ENCODE measurements at places on chromosomes 5 and 9. TPM values are rescaled to one million over a fixed set of nuclear protein-coding genes. Genes with fewer than 3 reads are reported as not detected.

Gene HSPB3
- total RNA-seq, result not detected

Gene SPAG8
- total RNA-seq, result 4.0 TPM

Gene TAF11L8
- not detected for total RNA-seq

Gene CLINT1
- total RNA-seq, result 105 TPM

Gene SHOC1
- not detected for total RNA-seq

Gene SYK
- total RNA-seq, result 222 TPM

Gene TRPM3
- total RNA-seq, result not detected

Gene PCDHA13
- not detected for total RNA-seq

Gene STPG3
- 0.37 TPM for total RNA-seq

Gene NDUFS6
- total RNA-seq, result 22.5 TPM

Gene CTXN3
- total RNA-seq, result not detected

Gene LCN15
- not detected for total RNA-seq

Gene ZFP37
- 1.7 TPM for total RNA-seq

Gene KLF9
- total RNA-seq, result 6.3 TPM

Gene CTNND2
- not detected for total RNA-seq

Gene NUTM2G
- total RNA-seq, result not detected

Gene PDE8B
- total RNA-seq, result not detected

Gene IFNA2
- total RNA-seq, result not detected

Gene CLIC3
- total RNA-seq, result not detected

Gene LCN10
- total RNA-seq, result 15.9 TPM

Gene FOXD4
- total RNA-seq, result 0.55 TPM

Gene GRIN3A
- total RNA-seq, result not detected

Gene SLC22A5
- 6.6 TPM for total RNA-seq

Gene CER1
- total RNA-seq, result not detected

Gene GPR151
- not detected for total RNA-seq

Gene LVRN
- total RNA-seq, result not detected

Gene SLC36A3
- not detected for total RNA-seq

Gene ENC1
- 6.6 TPM for total RNA-seq

Gene KIAA0825
- 1.4 TPM for total RNA-seq

Gene PCDHA9
- not detected for total RNA-seq

Gene RXRA
- total RNA-seq, result 4.6 TPM

Gene PCDHA3
- total RNA-seq, result not detected

Gene GARIN3
- not detected for total RNA-seq

Gene PCDHAC1
- total RNA-seq, result not detected

Gene CNTNAP3B
- 0.64 TPM for total RNA-seq

Gene ADAMTS19
- not detected for total RNA-seq

Gene DNAJB5
- total RNA-seq, result 5.4 TPM

Gene PCDHGB1
- 0.37 TPM for total RNA-seq

Gene KIF3A
- total RNA-seq, result 9.2 TPM

Gene MAMDC2
- total RNA-seq, result not detected

Gene KCNMB1
- not detected for total RNA-seq

Gene LHX3
- total RNA-seq, result not detected

Gene ASPN
- total RNA-seq, result not detected

Gene NIM1K
- total RNA-seq, result 0.39 TPM

Gene SMU1
- 26.8 TPM for total RNA-seq

Gene PCSK5
- not detected for total RNA-seq

Gene NTMT1
- 33.1 TPM for total RNA-seq

Gene FBXL7
- not detected for total RNA-seq

Gene PPP2R2B
- total RNA-seq, result not detected

Gene SLCO6A1
- total RNA-seq, result not detected
